NCI-H187 (cell line): ENCODE measurements at places on chromosomes 5 and 9.

DNA sequence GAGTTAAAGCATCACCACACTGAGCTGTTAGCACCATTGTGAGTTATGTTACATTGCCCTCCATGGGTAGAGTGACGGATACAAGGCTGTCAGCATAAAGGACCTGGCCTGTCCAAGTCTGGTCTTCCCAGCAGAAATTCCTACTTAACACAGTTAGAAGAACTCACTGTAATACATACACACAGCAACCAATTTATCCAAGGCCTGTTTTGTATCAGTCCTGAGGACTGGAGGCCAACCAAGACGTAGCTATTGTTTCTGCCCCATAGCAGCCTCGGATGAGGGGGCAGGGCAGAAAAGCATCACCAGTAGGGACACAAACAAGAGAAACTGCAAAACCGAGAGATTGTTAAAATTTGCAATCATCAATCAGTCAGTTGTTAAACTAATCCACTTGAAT is 66.0 kb upstream of the CKMT2 start:
- no peak for DNase-seq

- no peak for DNase-seq
Measured at GRCh38 chr9:2024888-2025782, 10.0 kb downstream of the SMARCA2 start.

DNA sequence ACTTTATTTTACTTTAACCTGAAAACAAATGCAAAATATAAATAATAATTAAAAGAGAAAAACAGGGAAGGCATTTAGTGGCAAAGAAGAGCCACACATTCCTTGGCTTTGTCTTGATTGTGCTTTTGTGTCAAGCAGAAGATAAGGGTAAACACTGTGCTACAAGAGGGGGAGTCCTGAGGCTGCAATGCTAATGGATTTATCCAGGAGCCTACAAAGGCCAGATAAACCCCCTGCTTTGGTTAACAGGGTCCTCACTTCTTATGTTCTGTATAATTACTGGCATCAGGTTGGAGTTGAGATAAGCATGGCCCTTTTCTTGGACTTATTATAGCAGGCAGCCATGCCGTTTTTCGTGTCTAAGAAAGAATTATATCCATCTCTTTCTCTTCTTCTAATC is 302.8 kb downstream of the EFNA5 start:
- DNase-seq, result no peak

- no peak for DNase-seq
Measured at GRCh38 chr5:52469420-52469819, 318.3 kb upstream of the ITGA1 start.

- DNase-seq, result no peak
Measured at GRCh38 chr5:134263801-134264200, 37.9 kb upstream of the PPP2CA start.

DNA sequence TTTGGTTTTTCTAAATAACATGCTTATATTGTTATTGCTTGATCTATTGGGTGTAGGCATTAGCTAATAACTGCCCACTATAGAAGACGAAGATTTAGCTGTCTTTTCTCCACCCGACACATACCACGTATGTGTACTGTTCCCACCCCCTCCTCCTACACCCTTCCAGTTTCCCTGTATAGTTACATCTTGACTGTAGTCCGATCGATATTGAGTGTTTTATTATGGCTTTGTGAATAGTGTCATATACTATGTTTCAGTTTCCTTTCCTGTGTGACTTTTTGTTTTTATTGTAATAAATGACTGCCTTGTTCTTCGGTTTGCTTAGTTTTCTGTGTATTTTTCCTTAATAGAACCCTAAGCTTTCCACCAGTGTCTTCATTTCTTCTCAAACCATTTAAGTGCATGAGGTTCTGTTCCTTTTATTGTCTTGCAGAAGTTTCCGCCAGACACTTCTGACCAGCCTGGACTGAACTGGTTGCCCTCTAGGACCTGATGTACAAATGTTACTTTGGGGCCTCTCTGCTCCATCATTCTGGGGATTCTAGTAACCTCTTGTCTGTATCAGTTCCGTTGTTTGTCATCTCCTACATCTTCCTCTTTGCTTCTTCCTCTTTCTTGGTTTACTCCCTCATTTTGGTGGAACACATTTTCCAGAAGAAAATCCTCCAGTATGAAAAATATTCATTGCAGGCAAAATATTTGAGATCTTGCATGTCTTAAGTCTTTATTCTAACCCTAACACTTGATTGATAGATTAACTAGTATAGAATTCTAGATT is 61.8 kb downstream of the PRKACG start:
- no peak for DNase-seq

GRCh38 chr9:16461137-16461840 is 409.2 kb downstream of the BNC2 start:
- peak; percentile 6 for DNase-seq

GRCh38 chr5:14184082-14184481 is 40.9 kb downstream of the TRIO start:
- DNase-seq, result no peak

DNA sequence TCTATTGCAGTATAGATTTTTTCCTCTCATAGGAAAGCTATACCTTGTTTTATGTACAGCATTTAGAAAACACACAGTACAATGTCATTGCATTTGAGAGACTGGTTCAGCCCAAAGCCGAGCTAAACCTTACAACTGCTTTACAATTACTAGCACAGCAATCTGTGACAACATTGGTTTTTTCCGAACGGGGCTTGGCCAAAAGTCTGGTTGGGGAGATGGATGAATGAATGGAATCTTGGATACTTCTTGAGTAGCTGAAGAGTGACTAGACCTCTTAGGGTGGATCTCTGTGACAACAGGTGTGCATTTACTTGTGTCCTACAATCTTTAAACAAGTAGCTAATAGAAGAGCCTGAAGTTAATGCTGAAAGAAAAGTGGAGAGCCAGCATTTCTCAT is 1.2 kb downstream of the SGCD start:
- DNase-seq, result no peak
